ENCODE measurements at places on chromosomes 6 and 20. TPM values are rescaled to one million over a fixed set of nuclear protein-coding genes. Genes with fewer than 3 reads are reported as not detected.

DNA sequence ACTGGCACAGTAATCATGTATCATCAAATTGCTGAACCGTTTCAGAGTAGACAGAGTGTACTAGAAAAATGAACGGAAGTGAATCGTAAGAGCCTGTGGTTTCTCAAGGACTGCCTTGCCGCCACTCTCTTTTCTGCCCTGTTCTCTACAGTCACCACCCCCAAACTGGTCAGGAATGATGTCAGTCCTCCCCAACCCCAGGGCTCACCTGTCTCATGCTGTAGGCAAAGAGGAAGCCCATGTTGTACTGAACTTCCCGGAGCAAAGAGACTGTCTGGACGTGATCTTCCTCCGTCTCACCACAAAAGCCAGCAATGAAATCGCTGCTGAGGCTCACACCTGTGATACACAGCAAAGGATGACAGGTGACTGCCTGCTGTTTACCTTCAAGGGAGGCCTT, 31.0 kb downstream of the CDK5RAP1 start:
- no peak for DNase-seq

DNA sequence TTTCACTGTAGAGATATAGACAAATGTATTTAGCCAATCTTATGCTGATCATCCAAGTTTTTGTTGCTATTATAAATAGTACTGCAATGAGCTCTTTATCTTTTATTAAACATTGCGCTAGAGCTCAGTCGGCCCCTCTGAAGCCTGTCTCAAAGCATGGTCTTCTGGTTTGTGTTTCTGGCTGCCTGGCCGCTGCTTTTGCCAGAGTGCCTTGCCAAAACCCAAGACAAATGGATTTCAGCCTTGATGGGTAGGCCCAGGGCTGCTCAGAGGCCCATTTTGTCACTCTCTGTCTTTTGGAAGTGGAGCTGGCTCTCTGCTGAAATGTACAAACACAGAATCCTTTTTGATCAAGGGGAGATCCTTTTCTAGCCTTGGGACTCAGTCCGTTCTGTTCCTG, 102.9 kb upstream of the KCNG1 start:
- DNase-seq = no peak

DNA sequence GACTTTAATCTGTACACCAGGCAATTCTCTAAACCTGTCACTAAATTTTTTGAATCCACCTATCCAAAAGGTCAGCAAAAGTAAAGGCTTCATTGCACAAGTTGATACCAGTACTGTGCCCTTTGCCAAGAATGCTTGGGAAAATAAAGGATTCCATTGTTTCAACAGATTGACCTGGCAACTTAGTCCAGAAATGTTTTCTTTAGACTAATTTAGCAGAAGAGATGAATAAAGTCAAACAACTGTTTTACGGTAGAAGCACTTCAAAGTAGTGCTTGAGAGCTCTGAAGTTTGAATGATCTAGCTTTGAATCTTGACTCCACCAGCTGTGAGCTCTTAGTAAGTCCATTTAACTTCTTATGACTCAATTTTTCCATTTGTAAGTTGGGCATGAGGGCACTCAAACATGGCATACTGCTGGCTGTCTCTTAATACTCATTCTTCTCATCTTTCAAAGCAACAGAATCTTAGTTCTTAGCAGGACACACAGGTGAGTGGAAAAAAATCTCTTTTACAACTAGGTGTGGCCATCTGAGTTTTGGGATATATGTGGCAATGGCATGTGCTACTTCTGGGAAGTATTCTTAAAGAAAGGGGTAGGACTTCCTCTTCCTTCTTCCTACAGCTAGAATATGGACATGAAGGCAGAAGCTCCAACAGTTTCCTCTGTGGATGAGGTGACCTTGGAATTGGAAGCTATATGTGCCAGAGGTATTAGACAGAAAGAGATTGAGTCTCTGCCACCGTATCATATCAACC, 55.9 kb upstream of the LOC128125822 start:
- no peak for DNase-seq

- DNase-seq = no peak
These were observed 8.4 kb upstream of the ZSWIM1 start for GRCh38 chr20:45872626-45873025.

DNA sequence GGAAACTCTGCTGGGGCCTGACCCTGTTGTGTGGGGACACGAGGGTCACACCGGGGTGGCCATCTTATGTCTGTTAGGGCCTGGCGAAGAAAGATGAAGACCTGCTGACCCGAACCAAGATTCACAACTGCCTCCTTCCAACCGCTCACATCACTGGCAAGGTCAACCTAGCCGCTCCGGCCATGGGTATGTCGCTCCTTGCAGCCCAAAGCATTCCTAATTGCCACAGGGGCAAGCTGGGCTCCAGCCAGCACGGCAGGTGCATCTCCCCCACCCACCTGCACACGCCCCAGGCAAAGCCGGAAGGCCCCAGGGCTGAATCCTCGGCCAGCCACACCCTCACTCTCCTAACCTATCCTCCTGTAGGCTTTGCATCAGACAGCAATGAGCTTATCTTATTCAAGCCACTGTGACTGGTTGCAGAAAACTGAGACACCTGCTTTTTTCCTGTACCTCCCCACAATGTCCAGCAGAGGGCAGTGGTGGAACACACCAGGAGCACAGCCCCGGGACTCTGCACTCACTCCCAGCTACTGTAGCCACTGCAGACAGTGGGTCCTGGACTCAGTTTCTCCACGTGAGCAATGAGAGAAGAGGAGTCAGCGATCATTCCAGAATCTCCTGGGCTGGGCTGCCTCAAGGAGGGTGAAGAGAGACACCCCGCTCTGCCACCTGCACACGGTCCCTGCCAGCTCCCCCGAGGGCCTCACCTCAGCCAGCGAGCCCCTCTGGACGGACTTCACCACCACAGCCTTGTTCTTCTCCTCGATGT, 170.2 kb downstream of the PREX1 start:
- DNase-seq = no peak

Gene DACT2
- 7.6 TPM for total RNA-seq

Data from type B pancreatic cell (in vitro differentiated cells).